CD8-positive, alpha-beta memory T cell (primary cell): ENCODE measurements at places on chromosomes 7 and 10. TPM values are rescaled to one million over a fixed set of nuclear protein-coding genes. Genes with fewer than 3 reads are reported as not detected.

The SPDYE5 gene
- not detected for total RNA-seq

The FAM237B gene
- total RNA-seq, result not detected

The PTPRN2 gene
- total RNA-seq, result 0.42 TPM

The COL17A1 gene
- not detected for total RNA-seq

The PRKCQ gene
- total RNA-seq, result 46.7 TPM

The EVX1 gene
- not detected for total RNA-seq

The FRMPD2 gene
- total RNA-seq, result not detected
